ENCODE measurements at places on chromosomes 3 and 15. TPM values are rescaled to one million over a fixed set of nuclear protein-coding genes. Genes with fewer than 3 reads are reported as not detected.

The SLC28A1 gene
- polyA plus RNA-seq = 0.46 TPM

The CKMT1B gene
- polyA plus RNA-seq = 0.11 TPM

The GHRL gene
- not detected for polyA plus RNA-seq

The IL17RE gene
- polyA plus RNA-seq = 14.4 TPM

The DAZL gene
- not detected for polyA plus RNA-seq

The TRH gene
- 0.50 TPM for polyA plus RNA-seq

The ZBBX gene
- polyA plus RNA-seq = 0.26 TPM

The FAN1 gene
- 19.0 TPM for polyA plus RNA-seq

DNA sequence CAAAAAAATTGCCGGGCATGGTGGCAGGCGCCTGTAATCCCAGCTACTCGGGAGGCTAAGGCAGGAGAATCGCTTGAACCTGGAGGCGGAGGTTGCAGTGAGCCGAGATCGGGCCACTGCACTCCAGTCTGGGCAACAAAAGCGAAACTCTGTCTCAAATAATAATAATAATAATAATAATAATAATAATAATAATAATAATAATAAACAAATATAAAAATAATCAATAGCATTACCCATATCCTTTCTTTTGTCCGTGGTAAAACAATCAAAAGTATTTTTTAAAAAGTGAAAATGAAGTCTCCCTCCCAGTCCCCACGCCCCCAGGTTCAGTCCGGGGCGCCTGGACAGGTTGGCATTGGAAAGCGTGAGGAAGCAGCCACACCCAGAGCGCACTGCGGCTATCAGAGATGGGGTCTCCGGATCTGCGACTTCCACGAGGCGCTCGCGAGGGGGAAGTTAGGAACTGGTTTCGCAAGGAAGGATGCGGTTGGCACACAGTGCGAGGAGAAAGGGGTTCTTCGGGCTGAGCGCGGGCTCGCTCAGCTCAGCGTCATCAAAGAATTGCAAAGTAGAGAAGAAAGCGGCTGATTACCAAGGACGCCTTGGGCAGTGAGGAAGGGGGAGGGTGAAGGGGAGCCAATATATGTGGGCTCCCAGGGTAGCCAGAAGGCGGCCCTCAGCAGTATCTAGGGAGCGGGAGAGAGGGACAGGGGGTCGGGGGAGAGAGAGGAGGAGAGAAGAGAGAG is 69.5 kb upstream of the EPHB3 start:
- peak; percentile 57 for DNase-seq

GRCh38 chr3:16950282-16950681 is 65.5 kb downstream of the PLCL2 start:
- no peak for DNase-seq

DNA sequence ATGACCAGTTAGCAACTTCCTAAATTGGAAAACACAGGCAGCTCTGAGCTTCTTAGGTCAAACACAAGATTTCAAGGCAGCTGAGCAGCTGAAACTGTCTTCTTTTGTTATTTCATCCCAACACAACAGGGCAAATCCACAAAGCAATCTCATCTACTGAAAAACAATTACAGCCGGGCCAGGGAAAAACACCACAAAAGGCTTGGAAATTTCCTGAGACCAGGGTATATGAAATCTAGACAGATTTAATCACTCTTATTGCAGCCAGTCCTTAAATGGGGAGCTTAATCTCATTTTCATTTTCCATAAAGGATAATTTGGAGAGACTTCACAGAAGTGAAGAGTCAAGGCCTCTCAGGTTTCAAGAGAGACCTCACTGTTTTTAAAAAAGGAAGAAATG is 181.8 kb downstream of the SSR3 start:
- no peak for DNase-seq

DNA sequence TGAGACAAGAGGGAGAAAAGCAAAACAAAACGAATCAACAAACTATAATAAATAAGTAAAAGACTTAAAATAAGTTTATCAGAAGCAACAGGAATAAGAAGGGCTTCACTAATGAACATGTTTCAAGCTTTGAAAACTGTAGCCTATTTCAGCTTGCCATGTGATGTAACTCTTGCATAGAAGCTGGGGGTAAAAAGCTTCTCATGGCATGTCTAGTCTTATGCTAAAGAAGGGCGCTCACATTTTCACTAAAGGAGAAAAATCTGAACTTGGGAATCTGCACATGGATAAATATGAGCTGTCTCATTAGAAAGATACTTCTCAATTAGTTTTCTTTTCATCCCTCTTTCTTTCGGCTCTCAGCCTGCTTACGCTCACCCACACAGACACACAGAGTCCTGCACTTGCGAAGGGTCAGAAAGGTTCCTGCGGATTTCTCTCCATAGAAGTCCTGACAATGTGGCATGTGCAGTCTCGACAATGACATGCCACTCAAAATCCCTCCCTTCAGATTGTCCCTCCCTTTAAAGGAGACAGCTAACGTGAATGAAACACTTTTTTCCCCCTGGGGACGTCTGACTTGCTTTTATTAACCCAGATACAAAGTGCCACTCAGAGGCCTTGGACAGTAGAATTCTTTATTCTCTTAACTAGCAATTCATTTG is 568.9 kb upstream of the NR2F2 start:
- DNase-seq = no peak

DNA sequence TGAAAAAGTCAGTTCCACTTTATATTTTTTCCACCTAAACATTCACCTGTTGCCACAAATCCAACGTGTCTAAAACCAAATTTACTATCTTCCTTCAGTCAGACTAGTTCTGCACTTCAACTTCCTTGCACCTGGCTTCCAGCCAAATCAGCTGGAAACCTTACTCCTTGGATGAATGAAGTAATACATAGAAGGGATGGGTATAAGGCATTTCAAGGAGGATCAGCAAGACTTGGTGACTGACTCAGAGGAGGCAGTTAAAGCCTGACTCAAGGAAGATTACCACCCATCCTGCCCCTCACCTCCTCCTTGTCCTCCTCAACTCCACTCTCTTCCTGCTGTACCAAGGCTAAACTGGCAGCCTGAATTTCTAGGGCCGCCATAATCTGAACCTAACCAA is 37.1 kb downstream of the QTRT2 start:
- peak; percentile 50 for DNase-seq

DNA sequence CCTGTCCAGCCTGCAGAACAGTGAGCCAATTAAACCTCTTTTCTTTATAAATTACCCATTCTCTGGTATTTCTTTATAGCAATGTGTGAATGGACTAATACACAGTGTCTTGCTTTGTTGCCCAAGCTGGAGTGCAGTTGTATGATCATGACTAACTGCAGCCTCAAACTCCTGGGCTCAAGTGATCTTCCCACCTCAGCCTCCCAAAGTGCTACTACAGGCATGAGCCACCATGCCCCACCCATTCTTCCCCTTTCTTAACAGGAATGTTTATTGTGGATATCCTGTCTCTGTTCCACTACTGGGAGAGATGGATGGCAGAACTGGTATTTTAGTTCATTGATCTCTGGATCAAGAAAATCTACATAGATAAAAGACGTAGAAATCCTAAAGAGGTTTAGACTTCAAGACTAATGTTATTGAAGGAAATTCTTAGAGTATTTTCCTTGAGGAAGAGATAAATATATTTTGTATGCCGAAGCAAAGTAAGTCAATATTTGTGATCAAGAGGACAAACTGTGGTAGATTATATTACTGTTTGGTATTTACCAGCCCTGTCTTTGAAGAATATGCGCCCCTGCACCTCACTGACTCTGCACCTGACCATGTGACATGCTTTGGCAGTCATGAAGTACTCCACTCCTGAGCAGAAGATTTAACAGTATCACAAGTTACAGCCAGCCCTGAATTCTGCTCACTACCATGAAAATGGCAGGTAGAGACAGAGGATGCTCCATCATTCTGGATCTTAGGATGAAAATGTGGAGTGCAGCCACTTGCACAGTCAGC is 42.9 kb downstream of the UACA start:
- DNase-seq = no peak

DNA sequence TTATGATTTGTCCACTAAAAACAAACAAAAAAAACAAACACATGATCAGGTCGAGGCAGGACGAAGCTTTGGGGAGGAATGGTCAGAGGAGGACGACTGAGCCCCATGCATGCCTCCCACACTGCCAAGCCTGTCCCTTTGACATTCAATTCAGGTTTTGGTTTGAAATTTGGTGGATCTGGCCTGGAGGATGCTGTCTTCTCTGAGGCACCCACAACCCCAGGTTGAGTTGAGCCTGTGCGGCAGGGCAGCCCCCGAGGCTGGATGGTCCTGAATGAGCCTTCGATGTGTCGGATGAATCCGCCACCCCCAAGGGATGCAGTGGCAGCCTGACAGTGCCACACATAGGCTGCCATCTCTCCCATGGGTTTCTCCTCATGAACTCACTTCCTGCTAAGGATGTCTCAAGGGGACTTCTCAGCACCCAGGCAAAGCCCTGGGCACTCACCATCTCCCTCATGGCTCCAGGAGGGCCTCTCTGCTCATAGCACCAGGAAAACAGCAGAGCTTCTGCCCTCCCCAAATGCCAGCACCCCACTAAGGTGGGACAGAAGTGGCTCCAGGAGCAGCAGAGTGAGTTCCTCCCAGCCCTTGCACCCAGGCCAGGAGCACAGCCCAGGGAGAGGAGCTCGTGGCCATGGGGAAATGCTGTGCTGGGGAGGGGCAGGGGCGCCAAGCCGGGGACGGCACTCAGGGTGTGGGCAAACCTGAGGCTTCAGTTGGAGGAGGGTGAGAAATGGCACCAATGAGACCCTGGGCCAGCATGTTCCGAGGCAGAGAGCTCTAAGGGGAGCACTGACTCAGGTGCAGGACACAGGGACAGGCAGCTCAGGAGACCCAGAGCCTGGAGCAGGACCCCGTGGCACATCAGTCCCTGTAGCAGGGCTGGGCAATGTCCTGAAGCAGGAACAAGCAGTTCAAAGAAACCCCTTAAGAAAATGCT is 18.5 kb downstream of the PRR23E start:
- DNase-seq = no peak

DNA sequence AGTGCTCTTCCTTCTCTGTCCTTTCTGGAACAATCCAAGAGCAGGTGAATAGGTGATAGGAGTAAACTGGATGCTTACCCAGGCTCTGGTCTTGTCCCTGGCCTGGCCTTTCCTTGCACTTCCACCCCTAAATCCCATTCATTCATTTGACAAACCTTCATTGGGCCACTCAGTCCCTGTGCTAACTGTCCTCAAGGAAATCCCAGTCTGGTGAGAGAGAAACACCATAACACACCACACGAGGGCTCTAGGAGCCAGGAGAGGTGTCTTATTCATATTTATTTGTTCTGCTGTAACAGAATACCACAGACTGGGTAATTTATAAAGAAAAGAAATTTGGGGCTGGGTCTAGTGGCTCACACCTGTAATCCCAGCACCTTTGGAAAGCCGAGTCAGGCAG is 22.8 kb downstream of the EFCC1 start:
- DNase-seq = no peak

DNA sequence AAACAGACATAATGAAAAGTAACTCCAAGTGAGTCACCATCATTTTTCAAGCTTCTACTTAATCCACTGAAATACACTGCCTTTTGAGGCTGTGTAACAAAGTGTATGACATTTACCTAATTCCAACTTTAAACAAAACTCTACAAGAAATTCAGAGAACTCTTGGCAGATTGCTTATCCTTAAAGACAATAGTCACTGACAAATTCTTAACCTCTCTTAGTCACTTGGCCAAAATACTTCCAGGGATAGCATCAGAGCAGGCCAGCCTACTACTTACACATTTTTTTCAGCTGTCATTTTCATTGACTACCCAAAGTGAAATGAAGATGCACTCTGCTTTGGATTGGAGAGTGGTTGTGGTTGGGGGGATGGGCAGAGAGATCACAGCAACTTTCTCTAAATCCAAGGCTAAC is 3.6 kb downstream of the WWTR1 start:
- DNase-seq = peak; percentile 55

- DNase-seq = no peak
Observed at GRCh38 chr3:146991907-146992306, 386.8 kb upstream of the PLSCR5 start.

GRCh38 chr3:56801662-56802377 is at the start of gene ARHGEF3:
ARHGEF3 (minus strand) TSS chr3:56801949; CDS start chr3:56801798, 151 bp downstream.
- DNase-seq = peak; percentile 84

DNA sequence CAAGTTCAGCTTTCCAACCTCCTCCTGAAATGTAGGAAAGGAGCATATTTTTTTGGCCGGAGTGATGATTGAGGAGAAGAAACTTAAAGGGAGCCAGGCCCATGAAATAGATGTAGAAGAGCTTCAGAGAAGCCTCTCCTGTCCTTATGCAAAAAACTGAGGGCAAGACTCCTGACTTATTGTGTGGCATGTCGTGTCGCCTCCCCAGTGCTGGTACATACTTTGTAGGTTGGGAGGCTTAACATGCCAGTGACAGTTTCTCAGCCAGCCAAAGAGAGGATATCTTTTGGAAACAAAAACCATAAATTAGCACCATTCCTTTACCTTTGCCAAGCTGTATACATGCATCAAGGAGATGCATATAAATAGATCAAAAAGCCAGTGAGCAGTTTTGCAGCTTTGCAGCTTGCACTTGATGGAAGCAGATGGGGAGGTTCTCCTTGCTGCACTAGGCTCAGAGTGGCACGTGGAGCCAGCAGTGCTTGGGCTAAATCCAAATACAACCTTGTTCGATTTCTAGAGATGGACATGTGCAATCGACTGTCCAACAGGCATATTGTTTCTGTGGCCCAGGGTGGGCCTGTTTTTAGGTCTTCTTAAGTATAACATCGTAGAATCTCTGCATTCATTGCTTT is 10.2 kb downstream of the SLCO3A1 start:
- no peak for DNase-seq

DNA sequence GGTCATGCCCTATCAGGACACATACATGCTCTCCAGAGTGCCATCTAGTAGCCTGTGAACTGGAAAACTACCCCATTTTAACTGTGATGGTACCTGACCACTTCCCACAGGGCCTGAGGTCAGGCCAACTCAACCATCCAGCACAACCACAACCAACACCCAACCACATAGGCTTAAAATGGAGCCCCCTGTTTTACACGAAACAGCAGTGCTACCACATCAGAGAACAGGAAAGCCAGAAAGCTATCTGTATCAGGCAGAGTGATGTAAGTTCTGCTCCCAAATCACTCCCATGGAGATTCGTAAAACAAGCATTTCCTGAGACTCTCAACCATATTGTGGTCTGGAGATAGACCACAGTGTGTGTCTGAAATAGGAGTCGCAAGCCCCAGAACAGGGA is 1017.3 kb upstream of the EPHA6 start:
- DNase-seq = no peak

GRCh38 chr3:39808467-39809180 is 785 bp upstream of the MYRIP start:
- DNase-seq = no peak

DNA sequence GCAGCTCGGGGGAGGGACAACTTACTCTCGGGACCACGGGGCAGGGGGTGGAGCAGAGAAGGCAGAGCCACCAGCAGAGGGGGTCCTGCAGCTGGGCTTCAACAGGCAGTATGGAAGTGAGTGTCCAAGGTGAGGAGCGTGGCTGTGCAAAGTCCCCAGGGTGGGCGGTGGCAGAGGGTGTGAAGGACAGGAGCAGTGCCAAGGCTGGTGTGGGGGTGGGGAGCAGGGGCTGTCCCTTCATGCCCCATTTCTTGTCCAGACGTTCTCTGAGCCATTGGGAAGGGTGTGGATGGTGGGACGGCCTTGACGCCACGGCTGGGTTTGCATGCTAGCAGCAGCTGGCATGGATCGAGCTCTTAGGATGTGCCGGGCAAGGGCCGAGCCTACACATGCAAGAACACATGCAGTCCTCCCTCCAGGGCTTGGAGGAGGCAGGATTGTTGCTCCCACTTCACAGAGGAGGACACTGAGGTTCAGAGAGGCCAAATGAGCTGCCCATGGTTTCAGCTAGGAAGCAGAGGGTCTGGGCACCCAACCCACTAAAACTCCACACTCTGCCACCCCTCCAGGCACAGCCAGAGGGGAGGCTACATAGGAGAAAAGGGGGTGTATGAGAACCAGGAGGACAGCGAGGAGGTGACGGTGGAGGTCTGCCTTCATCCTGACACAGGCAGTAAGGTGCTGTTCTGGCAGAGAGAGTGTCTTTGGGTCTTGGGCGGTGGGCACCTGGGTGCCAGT is 93.6 kb downstream of the TBC1D2B start:
- no peak for DNase-seq
